A549 treated with CpdA at 1 μM for 4 hours (cell line): ENCODE measurements at places on chromosomes 16 and 17. TPM values are rescaled to one million over a fixed set of nuclear protein-coding genes. Genes with fewer than 3 reads are reported as not detected.

The TPSD1 gene
- 0.03 TPM in 1 of 5 replicates, not detected in the others for total RNA-seq

The WNK4 gene
- total RNA-seq = 0.92 to 2.0 TPM (median 1.3 TPM) in 5 replicates

The LGALS9B gene
- total RNA-seq = not detected in 5 replicates

The CFAP119 gene
- 4.5 to 9.7 TPM (median 9.0 TPM) in 5 replicates for total RNA-seq

The CD300LB gene
- total RNA-seq = 0.06 to 0.22 TPM (median 0.09 TPM) in 3 of 5 replicates, not detected in the others

The TMEM88 gene
- total RNA-seq = 0.48 to 1.1 TPM (median 0.79 TPM) in 5 replicates

The TLCD3A gene
- total RNA-seq = 50.9 to 56.8 TPM (median 55.1 TPM) in 5 replicates

The HOXB6 gene
- 4.8 to 6.8 TPM (median 5.4 TPM) in 5 replicates for total RNA-seq

The GALR2 gene
- 0.77 to 1.7 TPM (median 1.4 TPM) in 5 replicates for total RNA-seq

The KRT40 gene
- total RNA-seq = not detected in 5 replicates

The SHISA9 gene
- 0.02 to 0.14 TPM (median 0.02 TPM) in 3 of 5 replicates, not detected in the others for total RNA-seq

The OTOP3 gene
- not detected in 5 replicates for total RNA-seq

The MLKL gene
- total RNA-seq = 25.1 to 28.7 TPM (median 27.0 TPM) in 5 replicates

The MT1H gene
- total RNA-seq = not detected in 5 replicates

The HOXB7 gene
- 31.4 to 36.6 TPM (median 33.3 TPM) in 5 replicates for total RNA-seq

The C16orf46 gene
- total RNA-seq = 0.65 to 2.0 TPM (median 1.1 TPM) in 5 replicates

The CDRT4 gene
- total RNA-seq = 1.2 to 2.9 TPM (median 1.9 TPM) in 5 replicates

The CACNG5 gene
- total RNA-seq = 0.03 TPM in 1 of 5 replicates, not detected in the others

The GPRC5B gene
- total RNA-seq = 25.7 to 30.8 TPM (median 27.8 TPM) in 5 replicates

The FAM222B gene
- 17.4 to 22.4 TPM (median 20.1 TPM) in 5 replicates for total RNA-seq

The NLE1 gene
- total RNA-seq = 36.0 to 40.6 TPM (median 36.3 TPM) in 5 replicates

The CDH16 gene
- 0.16 to 0.28 TPM (median 0.23 TPM) in 5 replicates for total RNA-seq

The SOX9 gene
- total RNA-seq = 11.1 to 15.1 TPM (median 12.4 TPM) in 5 replicates

The CMTM2 gene
- 0.15 TPM in 1 of 5 replicates, not detected in the others for total RNA-seq

The CA7 gene
- 0.07 TPM in 1 of 5 replicates, not detected in the others for total RNA-seq

The TMEM98 gene
- total RNA-seq = 44.0 to 48.8 TPM (median 45.0 TPM) in 5 replicates

The EZH1 gene
- 8.1 to 12.6 TPM (median 11.6 TPM) in 5 replicates for total RNA-seq

The GFER gene
- total RNA-seq = 22.5 to 42.5 TPM (median 40.1 TPM) in 5 replicates

The KRT222 gene
- total RNA-seq = 0.38 to 0.66 TPM (median 0.58 TPM) in 5 replicates

The PDIA2 gene
- 0.23 to 0.89 TPM (median 0.57 TPM) in 4 of 5 replicates, not detected in the other for total RNA-seq

The KRT36 gene
- total RNA-seq = not detected in 5 replicates

The KRT28 gene
- total RNA-seq = not detected in 5 replicates

The TNS4 gene
- 67.2 to 109 TPM (median 86.7 TPM) in 5 replicates for total RNA-seq

The TBC1D3B gene
- total RNA-seq = 1.9 to 3.7 TPM (median 3.5 TPM) in 5 replicates

The RNF222 gene
- not detected in 5 replicates for total RNA-seq

The YBX2 gene
- 0.45 to 0.97 TPM (median 0.60 TPM) in 4 of 5 replicates, not detected in the other for total RNA-seq

The KCNJ12 gene
- 0.89 to 1.3 TPM (median 0.96 TPM) in 5 replicates for total RNA-seq

The CEP131 gene
- total RNA-seq = 6.3 to 9.6 TPM (median 7.9 TPM) in 5 replicates

The PCYT2 gene
- 13.1 to 16.7 TPM (median 15.8 TPM) in 5 replicates for total RNA-seq

The ABCA10 gene
- 0.08 to 0.31 TPM (median 0.24 TPM) in 5 replicates for total RNA-seq

The CCL4L2 gene
- total RNA-seq = not detected in 5 replicates

The SCARF1 gene
- total RNA-seq = 0.24 to 0.38 TPM (median 0.31 TPM) in 5 replicates

The PYY gene
- 0.11 TPM in 1 of 5 replicates, not detected in the others for total RNA-seq

The CCP110 gene
- 8.7 to 12.4 TPM (median 11.0 TPM) in 5 replicates for total RNA-seq

The ZG16 gene
- total RNA-seq = not detected in 5 replicates
